RCC 7860 (cell line): ENCODE measurements at places on chromosomes 4 and X.

- DNase-seq: no peak
Measured at GRCh38 chr4:88757776-88758175, 60.1 kb upstream of the NAP1L5 start.

DNA sequence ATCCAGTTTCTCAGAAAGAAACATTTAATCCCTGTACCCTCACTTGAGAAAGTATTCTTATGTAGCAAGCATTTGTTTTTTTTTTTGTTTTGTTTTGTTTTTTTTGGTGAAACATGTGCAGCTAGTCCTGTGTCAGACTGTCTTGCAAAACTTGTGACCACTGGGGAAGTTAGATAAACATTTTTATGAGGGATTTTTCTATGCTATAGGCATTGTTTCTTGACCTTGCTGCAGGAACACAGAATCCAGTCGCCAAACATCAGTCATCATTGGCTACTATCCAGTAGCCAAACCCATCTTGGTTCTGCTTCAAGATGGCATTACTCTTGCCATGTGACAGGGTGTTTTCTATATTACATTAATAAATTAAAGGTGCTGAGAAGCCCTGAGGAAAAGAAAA is 7.7 kb upstream of the MAPK10 start:
- DNase-seq: no peak

- DNase-seq: no peak
Measured at GRCh38 chrX:25125483-25125882, 109.7 kb upstream of the ARX start.

DNA sequence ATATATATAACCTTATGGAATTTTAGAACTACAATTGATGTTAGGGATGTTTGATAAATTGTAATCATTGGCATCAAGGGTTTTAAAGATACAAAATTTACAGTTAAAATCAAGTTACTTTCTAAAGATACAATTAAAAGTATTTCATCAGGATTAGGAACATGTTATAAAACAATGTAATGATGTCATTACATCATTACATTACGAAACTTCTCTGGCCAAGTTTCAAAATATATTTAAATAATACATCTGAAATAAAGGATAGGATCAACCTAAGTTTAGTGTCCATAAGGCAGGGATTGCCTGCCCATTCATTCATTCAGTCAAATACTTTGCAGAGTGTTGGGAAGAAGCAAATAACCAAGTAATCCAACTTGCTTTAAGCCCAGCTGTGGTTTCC is 75.1 kb downstream of the TENM3 start:
- no peak for DNase-seq

GRCh38 chrX:7568130-7568529 is 274.8 kb upstream of the VCX start:
- DNase-seq: no peak

DNA sequence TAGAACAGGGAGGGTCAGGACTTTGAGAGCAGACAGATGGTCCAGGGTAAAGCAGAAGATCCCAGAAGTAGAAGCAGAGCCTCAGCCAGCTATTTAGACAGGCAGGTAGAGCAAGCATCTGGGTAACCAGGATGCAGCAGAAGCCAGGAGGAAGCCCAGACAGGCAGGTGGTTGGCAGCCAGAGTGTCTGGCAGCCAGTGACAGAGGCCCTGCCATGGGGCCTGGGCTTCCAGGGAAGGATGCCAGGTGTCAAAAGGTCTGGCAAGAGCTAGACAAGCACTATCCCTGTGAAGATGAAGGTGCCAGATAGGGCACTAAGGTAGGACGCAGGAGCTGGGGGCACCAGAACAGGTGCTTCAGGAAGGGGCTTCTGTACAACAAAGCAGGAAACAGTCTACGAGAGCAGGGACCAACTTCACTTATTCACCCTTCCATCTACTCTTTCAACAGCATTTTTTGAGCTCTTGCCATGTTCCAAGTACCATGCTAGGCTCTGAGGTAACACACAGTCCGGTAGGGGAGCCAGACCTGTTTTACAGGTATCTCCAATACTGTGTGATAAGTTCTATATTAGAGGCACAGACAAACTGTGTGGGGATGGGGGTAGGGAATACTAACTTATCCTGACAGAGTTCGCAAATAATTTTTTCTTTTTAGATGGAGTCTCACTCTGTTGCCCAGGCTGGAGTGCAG is 38.1 kb upstream of the GJB1 start:
- DNase-seq: no peak

- no peak for DNase-seq
Measured at GRCh38 chrX:55161581-55161980, 58.6 kb upstream of the PAGE5 start.

DNA sequence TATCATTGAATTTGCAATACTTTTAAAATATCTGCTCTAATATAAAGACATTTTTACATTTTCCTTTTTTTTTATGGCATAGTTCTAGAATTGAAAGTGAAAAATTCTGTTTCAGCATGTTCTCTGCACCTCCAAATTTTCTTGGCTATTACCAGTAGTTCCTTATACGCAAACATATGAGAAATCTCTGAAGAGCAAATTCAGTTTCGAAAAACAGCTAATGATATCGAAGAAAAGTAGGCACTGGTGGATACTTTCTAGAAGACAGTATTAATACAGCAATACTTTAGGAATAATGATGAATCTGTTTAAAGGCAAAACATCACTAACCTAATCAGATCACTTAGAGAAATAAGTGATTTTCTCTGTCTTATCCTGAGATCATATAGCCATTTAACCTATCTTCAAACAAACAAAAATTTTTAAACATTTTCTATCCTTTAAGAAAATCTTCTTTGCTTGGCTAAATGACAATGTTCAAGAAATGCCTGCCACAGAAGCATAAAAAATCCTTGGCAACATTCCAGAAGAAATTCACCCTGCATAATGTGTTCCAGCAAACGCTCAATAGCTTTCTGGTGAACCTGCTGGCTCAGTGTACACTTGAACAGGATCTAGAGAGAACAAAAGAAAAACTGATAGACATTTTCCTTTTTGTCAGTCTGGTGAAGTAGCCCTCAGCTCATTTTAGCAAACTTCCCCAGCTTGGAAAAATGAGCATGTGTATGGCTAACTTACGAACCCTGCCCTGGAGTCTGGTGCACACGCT is 51.2 kb upstream of the KLF3 start:
- no peak for DNase-seq

- peak; percentile 28 for DNase-seq
Measured at GRCh38 chrX:71541210-71542022, 8.5 kb downstream of the OGT start.

DNA sequence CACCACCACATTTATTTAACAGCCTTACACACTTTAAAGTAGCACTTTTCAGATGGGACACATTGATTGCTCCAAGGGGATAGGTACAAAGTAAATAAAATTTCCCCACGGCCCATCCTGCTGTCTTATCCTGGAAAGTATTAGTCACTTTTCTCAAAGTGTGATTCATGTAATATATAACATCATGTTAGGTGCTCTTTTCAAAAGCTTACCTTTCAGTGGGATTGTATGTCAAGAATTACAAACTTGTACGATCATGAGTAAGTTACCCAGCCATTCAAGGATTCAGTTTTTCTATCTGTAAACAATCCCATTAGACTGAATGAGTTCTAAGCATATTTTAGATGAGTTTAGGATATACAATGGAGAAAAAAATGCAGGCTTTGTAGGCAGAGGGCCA is 876.6 kb upstream of the GRID2 start:
- DNase-seq: peak; percentile 12

DNA sequence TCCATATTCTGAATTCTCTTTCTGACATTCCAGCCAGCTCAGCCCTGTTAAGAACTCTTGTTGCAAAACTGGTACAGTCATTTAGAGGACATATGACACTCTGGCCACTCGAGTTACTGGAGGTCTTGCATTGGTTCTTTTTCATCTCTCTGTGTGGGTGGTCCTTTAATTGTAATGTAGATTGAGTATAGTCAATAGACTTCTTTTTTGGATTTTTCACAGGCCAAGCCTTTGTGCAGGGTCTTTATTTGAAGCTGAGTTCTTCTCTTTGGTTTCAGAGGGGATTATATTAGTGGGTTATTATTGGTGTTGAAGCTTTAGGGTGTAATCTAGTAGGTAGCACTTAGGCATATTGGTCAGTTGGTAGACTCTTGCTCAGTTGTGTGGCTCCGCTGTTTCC is 118.0 kb upstream of the GIMD1 start:
- no peak for DNase-seq

DNA sequence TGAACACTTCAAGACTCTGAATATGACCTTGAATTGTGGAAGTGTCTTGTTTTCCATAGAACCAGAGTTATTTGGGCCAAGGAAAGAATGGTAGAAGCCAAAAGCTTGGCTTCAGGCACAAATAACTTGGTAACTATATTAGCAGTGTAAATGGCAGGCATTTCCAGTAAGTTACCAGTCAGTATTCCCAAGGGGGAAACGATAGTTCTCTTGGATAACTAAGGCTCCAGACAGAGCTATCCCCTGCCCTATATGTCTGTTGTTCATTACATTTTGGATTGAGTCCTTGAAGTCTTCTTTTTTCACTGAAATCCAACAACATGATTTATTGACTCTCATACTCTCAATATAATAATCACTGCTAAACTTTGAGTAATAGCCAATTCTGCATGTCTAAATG is 364.1 kb downstream of the MAGEB5 start:
- DNase-seq: no peak

GRCh38 chrX:8455557-8455956 is 9.1 kb upstream of the VCX3B start:
- DNase-seq: no peak

GRCh38 chr4:73740353-73740778 is at the start of gene CXCL8:
CXCL8 (plus strand) TSS chr4:73740569; CDS start chr4:73740659, 90 bp downstream.
- peak; percentile 95 for DNase-seq

GRCh38 chr4:161555689-161556660 is 607.8 kb downstream of the FSTL5 start:
- DNase-seq: no peak

GRCh38 chr4:69776696-69777095 is 16.3 kb upstream of the SULT1B1 start:
- DNase-seq: no peak

DNA sequence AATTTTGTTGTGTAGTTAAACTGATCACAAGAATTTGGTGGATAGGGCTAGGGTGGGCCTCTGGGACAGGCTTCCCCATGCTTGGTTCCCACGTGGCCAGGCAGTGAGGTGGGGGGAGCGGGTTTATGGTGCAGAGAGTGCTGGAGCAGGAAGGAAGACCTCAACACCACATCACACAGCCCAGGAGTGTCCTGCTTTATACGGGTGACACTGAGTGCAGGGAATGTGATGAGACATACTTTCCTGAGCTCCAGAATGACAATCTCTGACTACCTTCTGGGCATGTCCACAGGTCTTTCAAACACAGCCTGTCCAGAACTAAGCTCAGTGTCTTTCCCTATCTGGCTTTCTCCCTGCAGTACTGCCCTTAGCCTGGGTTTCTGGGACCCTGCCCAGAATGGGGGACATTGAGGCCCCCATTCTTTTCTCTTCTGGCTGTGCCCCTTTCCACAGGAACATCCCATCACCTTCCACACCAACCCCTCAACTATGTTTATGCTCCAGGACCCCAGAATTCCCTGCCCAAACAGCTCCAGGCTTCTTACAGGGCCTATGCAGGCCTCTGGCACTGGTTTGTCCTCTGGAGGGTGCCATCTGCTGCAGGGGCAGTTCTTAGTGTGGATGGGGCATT is 36.5 kb upstream of the RASL11B start:
- DNase-seq: peak; percentile 65

- DNase-seq: no peak
Measured at GRCh38 chr4:108619372-108620100, 840 bp upstream of the RPL34 start.

- DNase-seq: peak; percentile 94
Measured at GRCh38 chr4:992297-993110, 700 bp downstream of the SLC26A1 start.

DNA sequence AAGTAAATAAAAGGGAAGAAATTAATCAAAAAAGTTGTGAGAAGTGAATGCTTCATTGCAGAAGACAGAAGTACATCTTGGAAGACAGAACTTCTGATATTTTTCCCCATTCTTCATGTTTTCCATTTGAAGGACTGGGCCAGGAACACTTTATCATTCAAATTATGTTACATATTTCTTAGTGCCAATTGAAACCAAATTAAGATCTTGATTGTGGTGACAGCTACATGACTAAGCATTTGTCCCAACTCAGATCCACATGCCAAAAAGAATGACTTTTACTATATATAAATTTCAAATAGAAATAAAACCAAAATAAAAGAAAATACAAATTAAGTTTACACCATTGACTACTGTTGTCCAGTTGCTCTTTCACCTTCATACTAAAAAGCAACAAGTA is 14.0 kb upstream of the FGF5 start:
- DNase-seq: no peak

DNA sequence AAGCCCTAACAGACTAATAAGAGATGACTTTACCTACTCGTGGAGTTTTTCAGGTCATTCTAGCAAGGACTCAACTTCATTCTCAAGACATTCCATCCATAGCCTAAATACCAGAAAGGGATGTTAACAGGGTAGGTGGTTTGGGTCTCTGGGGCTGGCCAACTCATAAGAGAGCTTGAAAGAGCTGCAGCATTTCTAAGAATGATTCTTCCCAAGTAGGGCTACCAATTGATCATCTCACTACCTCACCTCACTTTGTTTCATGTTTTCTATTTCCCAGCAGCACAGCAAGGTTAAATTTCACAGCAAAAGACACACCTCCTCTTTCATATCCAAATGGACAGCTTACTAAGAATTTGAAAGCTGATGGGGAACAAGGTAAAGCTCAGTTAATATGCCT is 614.8 kb upstream of the DIPK2B start:
- no peak for DNase-seq

DNA sequence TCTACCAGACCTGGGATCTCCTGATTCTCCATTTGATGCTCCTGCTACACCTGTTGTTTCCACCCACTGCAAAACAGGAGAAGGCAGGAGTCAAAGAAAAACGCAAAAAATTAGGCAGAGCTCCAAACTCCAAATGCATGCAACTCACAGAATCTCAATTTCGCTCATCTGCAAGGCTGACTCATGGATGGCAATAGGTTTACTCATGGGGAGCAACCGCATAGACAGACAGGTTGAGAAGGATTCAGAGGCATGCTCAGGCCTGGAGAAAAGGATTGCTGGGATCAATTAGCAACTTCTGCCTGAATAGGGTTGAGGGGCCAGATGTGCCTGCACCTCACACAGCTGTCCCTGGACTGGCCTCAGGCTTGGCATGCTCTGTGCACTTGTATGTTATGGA is 231.0 kb downstream of the LDB2 start:
- no peak for DNase-seq

- no peak for DNase-seq
Measured at GRCh38 chr4:1047106-1047975, 35.9 kb downstream of the FGFRL1 start.

GRCh38 chr4:133131829-133132460 is 17.1 kb upstream of the PCDH10 start:
- no peak for DNase-seq
